ENCODE measurements at places on chromosomes 3 and 15.
A peak's percentile ranks its signal among the peaks of the same experiment; 100 is the strongest.

- DNase-seq = peak; percentile 79
These were observed 19.3 kb downstream of the RAB27A start for GRCh38 chr15:55270291-55270690.

DNA sequence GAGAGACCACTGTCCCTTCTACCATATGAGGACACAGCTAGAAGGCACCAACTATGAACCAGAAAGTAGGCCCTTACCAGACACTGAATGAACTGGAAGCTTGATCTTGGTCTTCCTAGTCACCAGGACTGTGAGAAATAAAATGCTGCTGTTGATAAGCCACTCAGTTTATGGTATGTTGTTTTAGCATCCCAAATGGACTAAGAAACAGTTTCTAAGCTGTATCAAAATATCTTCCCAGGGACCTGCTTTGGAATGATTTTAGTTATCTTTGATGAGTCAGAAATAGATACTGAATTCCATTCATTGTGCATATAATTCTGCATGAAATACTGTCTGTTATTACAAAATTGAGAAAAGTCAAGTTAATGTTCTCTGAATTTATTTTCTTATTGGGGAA is 18.6 kb downstream of the WDR76 start:
- no peak for DNase-seq

GRCh38 chr15:41983221-41983620 is 10.9 kb upstream of the EHD4 start:
- DNase-seq = no peak

GRCh38 chr3:20726786-20727185 is 540.8 kb upstream of the SGO1 start:
- no peak for DNase-seq

DNA sequence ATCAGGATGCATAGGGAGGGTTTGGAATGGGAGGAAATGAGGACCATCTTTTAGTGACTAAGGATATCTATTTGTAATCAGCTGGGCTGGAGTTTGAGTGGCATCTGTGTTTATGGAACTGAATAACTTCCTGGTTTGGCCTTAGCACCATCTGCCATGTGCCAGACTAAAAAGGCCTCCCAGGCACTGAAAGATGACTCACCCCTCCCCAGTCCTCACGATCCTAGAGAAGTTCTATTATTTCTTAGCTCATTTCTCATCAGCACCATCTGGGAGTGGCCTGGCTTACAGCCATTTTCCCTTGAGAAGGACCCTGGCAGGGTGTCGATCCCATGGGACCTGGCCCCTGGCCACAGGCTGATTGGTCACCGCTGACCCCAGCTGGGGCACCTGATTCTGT is 23.9 kb upstream of the CTXND1 start:
- peak; percentile 7 for DNase-seq

DNA sequence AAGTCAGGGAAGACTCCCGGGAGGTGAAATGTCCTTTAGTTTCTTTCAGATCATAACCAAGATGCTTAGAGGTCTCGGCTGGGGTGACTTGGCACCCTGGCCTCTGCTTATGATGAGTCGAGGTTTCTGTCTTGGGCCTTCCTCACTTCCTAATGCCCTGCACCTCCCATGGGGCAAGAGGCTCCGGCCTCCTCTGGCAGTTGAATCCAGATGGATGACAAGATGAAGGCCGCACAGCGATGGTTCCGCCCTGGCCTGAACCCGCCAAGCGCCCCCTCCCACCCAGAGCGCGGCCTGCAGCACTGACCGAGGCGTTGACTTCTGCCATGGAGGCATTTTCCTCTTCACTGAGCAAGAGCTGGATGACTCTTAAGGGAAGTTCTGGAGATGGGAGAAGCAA is 31.3 kb downstream of the MUC20 start:
- DNase-seq = no peak

GRCh38 chr3:42224658-42225421 is 41.1 kb downstream of the CCK start:
- DNase-seq = no peak

DNA sequence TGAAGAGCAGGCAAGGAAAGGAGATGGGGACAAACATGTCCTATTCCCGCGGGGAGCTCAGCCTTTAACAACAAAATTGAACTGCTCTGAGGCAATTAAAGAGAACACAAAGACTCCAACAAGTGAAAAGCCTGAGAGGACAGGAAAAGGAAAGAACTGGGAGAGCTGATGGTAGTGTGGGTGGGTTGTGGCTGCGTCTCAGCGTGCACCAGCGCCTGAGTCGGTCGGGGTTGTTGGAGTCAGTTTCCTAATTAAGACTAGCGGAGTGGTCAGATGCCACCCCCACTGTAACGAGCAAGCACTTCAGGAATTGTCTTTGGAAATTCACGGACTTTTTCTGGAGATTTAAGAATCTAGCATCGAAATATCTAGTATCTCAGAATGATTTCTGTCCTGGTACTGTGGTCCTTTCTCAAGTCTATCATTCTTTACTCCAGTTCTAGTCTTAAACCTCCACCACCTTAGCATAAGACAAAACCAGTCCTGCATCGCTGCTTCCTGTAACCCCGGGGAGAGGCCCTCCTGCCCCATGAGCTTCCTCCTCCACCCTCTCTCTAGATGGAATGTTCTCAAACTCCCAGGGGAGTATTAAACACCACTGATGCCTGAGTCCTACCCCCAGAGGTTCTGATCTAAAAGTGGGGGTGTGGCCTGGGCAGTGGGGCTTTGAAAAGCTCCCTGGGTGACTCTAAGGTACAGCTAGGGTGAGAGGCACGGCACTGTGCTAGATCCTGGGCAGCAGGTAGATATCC is 104.0 kb downstream of the CYP19A1 start:
- no peak for DNase-seq

DNA sequence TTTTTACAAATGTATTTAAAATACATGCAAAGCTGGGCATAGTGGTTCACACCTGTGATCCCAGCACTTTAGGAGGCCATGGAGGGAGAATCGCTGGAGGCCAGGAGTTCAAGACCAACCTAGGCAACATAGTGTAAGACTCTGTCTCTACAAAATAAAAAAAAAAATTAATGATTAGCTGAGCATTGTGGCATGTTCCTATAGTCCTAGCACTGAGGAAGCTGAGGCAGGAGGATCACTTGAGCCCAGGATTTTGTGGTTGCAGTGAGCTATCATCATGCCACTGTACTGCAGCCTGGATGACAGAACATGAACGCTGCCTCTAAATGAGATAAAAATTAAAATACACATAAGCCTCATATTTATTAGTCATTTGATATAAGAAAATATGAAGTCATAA is 142.8 kb downstream of the TCF12 start:
- DNase-seq = no peak

GRCh38 chr3:187744169-187745151 is 808 bp downstream of the BCL6 start:
- no peak for DNase-seq

DNA sequence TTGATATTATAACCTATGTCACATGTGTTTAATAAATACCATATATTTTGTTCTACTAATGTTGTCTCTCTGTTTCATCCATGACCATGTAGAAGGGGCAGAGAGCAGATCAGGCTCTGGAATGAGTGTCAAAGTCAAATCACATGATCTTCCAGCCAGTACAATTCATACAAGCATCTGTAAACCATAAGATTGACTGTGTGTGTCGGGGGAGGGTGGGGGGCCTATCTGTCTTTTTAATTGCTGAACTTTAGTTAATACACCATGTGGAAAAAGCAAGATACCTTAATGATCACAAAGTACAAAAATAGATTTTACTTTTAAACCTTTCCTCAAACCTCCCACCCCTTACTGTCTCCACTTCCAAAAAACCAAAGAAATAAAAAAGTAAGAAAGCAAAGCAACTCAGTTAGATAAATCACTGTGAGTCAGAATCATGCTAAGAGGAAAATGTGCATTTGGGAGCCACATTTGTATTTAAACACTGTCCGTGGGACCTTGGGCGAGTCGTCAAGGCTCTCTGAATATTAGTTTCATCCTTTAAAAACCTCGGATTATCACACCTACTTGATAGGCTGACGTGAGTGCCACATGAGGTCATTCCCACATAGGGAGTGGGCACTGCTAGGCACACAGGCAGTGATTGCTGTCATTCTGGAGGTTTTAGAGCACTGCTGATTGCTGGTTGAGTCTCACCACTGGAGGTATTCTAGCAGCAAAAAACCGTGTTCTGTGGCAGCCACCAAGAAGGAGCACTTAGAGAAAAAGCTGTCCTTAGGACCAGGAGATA is 21.0 kb upstream of the POLR2M start:
- DNase-seq = no peak

- DNase-seq = no peak
These were observed 69.6 kb downstream of the PLOD2 start for GRCh38 chr3:146091397-146091796.

GRCh38 chr3:23944861-23945662 is at the start of gene NR1D2:
Gene NR1D2 (plus strand): TSS chr3:23945286. CDS start chr3:23945579, 293 bp downstream.
- DNase-seq = peak; percentile 39

- peak; percentile 82 for DNase-seq
These were observed 12.1 kb downstream of the ARPP21 start for GRCh38 chr3:35651426-35651825.

DNA sequence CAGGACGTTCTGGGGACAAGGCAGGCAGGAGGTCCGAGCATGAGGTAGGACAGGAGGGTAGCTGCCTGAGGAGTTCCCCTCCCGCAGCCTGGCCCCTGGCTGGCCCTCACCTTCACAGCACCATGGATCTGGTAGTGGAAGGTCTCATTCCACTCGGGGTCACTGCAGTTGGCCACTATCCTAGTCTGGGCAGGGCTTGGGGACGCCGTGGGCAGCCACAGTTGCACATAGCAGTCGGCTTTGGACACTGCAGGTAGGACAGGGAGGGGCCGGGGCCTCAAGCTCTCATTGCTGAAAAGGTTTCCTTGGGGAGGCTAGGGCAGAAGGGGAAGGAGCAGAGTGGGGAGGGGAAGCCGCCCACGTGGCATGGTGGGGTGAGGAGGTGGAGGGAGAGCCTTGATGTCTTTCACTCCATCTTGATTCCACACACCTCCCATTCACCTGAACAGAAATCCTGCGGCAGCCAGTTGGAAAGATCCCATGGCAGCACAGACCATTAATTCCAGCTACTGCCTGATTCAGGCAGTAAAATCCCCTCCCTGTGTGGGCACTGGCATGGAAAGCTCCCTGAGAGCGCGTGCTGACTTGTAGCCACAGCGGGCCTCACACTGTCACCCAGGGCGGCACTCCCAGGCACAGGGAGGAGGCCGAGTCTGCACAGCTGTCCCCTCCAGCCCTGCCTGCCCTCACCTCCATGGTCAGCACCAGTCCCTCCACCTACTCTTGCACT is 2.1 kb downstream of the PLA2G4F start:
- no peak for DNase-seq

GRCh38 chr3:13867732-13868131 is 12.1 kb downstream of the WNT7A start:
- no peak for DNase-seq

DNA sequence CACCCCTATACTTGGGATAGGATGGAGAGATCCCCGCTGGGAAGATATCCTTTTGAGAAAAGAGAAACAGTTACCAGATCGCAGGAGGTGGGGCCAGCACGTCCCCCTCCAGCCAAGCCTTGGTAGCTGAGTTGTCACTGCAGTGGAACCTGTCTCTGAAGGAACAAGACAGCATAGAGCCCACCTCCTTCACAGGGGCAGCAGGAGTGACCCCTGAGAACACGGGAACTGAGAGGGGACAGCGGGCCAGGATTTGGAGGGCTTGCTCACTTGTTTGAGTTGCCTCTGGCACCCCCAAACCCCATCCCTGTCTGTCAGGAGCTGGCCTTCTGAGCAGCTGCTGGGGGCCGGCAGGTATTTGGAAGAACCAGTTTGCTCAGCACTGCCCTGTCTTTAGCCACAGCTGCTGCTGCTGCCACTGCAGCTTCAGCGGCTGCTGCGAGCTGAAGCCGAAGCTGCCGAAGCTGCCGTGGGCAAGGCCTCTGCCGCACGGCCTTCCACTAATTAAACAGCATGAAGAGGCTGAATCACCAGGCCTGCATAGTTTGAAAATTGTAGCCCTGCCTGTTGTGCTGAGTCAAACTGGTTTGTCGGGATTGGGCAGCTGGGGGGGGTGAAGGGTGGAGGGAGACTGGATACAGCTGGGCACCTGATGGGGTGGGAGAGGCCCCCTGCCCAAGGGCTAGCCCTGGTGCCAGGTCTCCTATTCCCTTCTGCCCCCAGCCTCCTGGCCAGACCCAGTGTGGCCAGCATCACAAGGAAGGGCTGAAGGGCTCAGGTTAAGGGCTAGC is 4.0 kb downstream of the EPHB3 start:
- DNase-seq = peak; percentile 56

GRCh38 chr3:16864610-16865313 is 20.0 kb upstream of the PLCL2 start:
- DNase-seq = peak; percentile 62

DNA sequence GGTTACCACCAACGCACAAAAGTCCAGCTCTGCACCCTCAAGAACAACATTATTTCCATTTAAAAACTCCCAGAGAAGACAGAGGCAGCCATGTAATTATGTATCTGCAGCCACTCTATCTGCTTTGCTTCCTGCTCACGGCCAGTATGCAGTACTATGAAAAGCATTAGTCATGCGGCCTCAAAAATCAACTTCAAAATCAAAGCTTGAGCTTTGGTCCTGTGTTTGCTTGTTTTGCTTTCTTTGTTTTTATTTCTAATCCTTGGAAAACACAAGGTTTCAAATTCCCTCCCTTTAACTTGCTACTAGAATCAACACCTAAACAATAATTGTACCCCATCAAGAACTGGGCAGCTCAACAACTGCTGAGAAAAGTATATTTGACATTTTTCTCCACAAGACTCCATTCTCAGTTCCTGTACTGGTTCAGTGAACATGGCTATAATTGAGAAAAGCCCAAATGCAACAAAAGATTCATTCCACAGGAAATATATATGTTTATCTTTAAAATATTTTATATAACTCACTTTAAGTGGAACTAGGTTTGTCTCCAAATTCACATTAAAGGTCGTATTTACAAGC is 37.6 kb downstream of the GBE1 start:
- DNase-seq = no peak

- DNase-seq = no peak
These were observed 133.9 kb upstream of the SKOR1 start for GRCh38 chr15:67691450-67691849.

GRCh38 chr15:38516626-38517025 is 48.0 kb downstream of the RASGRP1 start:
- DNase-seq = no peak

- no peak for DNase-seq
These were observed 1146.7 kb downstream of the IGSF11 start for GRCh38 chr3:117887901-117888300.

GRCh38 chr15:63046917-63047760 is 4.6 kb downstream of the TPM1 start:
- DNase-seq = no peak

GRCh38 chr15:73598530-73599160 is 34.5 kb downstream of the NPTN start:
- no peak for DNase-seq

- DNase-seq = no peak
These were observed 877 bp downstream of the NIT2 start for GRCh38 chr3:100335434-100335833.

- DNase-seq = no peak
These were observed 449.8 kb downstream of the TAFA4 start for GRCh38 chr3:68482565-68482964.

DNA sequence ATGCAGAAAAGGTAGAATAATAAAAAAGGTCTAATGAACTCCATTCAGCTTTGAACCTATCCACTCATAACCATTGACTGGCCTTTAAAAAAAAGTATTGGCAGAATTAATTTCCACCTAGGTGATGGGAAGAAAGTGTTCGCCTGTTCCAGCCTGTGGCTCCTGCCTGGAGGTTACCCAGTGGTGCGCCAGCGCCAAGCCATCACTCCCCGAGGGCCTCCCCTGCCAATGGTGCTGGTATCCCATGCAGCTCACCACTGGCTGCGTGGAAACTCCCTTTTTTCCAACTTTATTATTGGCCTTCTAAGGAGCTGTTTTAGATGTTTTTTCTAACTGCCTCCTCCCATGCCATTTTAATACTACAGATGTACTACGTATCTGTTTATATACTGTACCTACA is 29.4 kb downstream of the NIPA2 start:
- no peak for DNase-seq
